ENCODE measurements at places on chromosomes 3 and 15.

DNA sequence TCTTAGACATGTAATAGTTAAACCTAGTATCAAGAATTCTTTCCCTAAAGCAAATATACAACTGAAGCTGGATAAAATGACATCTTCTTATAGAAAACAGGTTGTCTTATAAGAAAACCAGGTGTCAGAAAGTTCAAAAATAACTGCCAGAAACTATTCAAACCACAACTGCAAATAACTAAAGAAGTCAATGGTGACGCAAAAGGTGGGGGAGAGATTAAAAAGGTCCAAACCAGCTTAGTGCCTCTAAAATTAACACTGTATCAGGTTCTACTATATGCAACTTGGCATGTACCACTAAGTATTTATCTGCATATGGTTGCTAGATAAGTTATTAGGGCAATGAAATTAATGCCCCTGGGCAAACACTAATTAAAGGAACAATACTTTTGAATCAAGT, 136.8 kb downstream of the TBL1XR1 start:
- no peak for DNase-seq

GRCh38 chr3:171225708-171226107, 199.2 kb upstream of the SLC2A2 start:
- peak; percentile 83 for DNase-seq

DNA sequence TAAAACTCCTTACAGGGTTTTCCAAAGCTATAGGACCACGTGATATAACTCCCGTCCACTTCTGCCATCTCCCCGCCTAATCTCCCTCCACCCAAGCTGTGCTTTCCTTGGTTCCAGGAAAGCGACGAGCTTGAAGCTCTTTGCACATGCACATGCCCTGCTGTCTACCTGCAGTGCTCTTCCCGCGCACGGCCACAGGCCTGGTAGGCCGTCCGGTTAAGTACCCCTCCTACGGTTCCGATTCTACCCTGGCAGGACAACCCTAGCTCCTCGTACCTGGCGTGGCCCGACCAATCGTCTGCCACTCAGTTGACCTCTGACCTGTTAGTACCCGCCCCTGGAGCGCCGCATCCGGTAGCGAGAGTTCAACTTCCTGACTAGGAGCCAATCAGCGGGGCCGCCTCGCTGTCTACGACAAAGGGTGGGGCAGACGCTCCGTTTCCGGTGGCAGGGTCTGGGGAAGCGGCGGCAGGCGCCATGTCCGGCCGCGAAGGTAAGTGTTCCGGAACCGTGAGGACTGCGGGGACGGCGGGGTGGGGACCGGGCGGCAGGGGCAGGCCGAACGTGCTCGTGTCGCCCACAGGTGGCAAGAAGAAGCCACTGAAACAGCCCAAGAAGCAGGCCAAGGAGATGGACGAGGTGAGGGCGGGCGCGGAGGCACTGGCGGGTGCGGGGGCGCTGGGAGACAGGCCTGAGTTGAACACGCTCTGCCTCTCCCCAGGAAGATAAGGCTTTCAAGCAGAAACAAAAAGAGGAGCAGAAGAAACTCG, at the start of the genes CCDC51 and TMA7:
TSS of gene CCDC51 (minus strand) at position 300 of the 770 bp plus-strand sequence. CDS start 4,991 bp downstream, outside the sequence.
TSS of gene TMA7 (plus strand) at position 438 of the 770 bp plus-strand sequence. CDS start at position 478, 40 bp downstream.
- DNase-seq, result peak; percentile 97

DNA sequence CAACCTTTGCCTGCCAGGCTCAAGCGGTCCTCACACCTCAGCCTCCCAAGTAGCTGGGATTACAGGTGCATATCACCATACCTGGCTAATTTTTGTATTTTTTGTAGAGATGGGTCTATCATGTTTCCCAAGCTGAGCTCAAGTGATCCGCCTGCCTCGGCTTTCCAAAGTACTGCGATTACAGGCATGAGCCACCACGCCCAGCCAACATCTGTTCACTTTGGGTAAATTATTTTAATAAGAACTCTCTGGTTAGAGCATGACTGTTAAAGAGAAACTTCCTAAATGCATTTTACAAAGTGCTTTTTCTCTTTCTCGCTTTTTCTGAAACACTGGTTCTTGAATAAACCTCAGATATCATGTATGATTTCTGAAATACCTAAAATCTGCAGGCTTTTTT, 172.5 kb downstream of the PTPRG start:
- no peak for DNase-seq

DNA sequence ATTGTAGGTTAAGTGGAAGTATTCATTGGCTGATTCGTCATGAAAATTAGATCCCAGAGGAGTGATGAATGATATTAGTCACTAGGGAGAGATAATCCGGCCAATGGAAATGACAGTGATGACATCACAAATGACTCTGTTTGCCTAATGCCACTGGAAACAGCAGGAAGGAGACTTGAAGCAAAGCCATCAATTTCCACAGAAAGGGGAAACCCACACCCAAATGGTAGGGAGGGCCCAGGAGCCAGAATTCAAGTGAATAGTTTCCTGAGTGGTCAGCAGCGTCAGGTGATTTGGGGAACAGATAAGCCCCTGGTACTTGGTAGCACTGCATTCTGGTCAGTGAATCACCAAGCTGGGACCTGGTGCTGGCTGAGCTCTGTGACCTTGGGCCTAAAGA, 3.3 kb upstream of the ADAMTS9 start:
- DNase-seq, result no peak

GRCh38 chr3:30886888-30887287, 7.6 kb downstream of the GADL1 start:
- no peak for DNase-seq

DNA sequence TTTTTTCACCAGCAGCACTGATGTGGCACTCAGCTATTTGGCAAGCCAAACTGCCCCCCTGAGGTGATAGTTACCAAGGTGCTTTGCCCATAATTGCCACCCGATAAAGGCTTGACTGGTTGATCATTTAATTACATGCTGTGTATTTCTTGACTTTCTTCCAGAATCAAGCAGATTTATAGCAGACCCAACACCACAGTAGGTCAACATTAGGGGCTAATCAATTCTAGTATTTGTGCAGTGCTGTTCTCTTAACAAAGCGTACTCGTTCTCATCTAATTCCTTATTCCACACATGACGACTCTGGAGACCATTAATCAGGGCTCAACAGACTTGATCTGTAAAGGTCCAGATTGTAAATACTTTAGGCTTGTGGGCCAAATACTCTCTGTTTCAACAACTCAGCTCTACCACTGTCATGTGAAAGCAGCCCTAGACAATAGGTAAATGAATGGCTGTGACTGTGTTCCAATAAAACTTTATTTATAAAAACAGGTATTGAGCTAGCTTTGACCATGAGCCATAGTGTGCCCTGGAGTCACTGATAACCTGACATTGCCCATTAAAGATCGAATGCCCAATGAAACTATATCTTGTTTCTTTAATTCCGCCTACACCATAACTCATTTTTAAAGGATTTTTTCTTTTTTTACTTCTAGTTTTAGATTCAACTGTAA, 119.1 kb upstream of the TMC3 start:
- no peak for DNase-seq

GRCh38 chr3:14810801-14811661, 7.7 kb upstream of the FGD5 start:
- no peak for DNase-seq

GRCh38 chr3:43013743-43014155, 34.6 kb downstream of the GASK1A start:
- DNase-seq, result no peak

DNA sequence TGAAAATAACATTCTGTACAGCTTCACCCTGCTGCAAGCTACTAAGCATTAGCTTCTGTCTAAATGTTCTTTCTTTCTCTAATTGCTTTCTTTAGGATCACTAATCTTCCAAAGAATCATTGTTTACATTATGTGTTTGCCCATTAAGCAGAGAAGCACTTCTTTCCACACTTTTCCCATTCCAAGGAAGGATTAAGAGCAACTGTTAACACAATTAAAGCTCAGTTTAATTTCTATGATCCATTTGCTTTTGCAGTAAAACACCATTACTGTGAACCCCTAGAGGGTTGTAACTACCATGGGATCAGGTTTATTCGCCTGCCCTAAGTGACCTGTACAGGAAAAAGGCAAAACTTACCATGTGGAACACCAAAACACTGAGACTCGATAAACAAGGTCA, 125.8 kb upstream of the ZNF385D start:
- DNase-seq, result no peak

- no peak for DNase-seq
Observed at GRCh38 chr3:149871855-149872254, 58.8 kb downstream of the RNF13 start.

DNA sequence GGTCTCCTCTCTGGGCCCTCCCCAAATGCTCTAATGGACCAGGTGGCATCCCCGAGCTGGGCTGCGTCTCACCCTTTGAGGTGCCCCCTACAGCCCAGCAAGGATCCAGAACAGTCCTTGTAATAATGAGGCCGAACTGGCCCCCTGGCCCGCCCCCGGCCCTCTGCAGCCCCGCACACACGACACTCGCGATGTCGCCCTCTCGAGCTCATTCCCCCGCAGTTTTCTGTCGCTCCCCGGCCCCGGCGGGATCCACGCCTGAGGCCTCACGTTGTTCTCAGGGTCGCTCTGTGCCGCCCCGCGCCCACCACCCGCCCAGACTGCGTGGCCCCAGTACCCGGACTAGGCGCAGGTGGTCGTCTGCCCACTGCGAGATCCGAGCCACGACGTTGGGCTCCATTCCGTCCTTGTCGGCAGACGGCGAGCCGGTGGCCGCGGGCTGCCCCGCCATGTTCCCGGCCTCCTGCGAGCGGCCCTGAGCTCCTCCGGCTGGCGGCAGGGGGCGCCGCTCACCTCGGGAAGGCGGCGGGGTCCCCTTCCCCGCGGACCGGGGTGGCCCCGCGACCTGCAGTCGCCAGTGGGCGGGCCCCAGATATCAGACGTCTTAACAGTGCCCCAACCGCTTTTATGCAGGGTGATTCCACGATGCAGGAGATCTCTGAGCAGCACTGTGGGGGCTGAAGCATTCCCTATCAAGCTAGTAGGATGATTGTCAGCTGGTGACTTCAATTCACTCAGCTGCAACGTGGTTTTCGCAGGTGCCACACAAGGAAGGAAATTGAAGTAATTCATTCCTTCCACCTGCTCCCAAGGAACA, at the start of gene C3orf33:
TSS of gene C3orf33 (minus strand) at position 477 of the 817 bp plus-strand sequence. CDS start at position 451, 26 bp downstream.
- DNase-seq, result peak; percentile 61

- DNase-seq, result no peak
Observed at GRCh38 chr3:102737353-102737752, 302.5 kb downstream of the ZPLD1 start.

DNA sequence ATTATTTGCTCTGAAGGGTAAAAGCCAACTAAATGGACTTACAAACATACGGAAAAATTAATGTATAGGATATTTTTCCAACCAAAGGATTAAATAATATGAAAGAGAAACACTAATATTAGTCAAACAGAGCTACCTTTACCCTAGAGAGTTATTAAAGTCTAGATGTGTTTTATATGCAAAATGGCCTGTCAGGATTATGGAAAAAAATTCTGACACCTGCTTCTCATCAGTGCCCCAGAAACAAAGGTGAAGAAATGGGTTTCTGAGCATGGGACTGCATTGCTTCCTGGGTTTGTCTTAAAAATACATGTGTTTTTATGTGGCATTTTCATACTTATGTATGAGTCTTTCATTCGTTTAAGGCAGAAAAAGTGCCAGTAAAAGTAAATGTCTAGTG, 148.3 kb downstream of the ROBO2 start:
- DNase-seq, result no peak

DNA sequence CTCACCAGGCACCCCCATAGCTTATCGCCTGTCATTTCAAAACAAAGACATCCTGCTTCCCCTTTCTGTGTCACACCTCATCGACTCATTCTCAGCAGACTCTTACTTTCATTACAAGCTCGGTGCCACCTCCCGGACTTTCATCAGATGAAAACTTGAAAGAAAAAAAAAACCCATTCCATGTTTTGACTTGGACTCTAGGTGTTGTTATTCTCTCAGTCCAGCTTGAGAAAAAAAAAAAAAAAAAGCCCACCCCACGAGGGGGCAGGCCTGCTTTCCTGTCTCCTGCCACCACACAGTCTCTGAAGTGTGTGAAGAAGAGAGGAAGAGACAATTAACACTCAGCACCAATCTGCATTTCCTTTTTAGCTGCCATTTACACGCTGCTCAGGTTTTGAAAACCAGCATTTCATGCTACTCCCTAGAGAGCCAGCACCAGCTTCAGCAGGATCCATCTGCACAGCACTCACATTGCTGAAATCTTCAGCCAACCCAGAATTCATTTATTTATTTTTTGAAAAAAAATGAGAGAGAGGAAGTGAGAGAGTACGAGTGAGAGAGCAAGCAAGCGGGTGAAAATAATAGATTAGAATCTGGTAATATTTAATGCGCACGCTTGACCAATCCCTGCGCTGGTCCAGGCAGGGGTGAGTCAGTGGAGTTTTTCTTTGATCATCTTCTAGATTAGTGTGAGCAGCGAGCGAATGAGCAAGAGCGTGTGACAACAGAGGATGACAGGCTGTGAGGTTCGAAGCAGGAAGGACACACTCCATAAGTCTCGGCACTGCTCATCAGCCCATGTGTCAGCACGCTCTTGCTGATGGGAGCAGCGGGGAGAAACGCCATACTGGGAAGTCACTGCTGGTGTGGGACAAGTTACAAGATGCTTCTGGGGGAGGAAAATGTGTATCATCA, 23.5 kb downstream of the ZNF80 start:
- peak; percentile 94 for DNase-seq

DNA sequence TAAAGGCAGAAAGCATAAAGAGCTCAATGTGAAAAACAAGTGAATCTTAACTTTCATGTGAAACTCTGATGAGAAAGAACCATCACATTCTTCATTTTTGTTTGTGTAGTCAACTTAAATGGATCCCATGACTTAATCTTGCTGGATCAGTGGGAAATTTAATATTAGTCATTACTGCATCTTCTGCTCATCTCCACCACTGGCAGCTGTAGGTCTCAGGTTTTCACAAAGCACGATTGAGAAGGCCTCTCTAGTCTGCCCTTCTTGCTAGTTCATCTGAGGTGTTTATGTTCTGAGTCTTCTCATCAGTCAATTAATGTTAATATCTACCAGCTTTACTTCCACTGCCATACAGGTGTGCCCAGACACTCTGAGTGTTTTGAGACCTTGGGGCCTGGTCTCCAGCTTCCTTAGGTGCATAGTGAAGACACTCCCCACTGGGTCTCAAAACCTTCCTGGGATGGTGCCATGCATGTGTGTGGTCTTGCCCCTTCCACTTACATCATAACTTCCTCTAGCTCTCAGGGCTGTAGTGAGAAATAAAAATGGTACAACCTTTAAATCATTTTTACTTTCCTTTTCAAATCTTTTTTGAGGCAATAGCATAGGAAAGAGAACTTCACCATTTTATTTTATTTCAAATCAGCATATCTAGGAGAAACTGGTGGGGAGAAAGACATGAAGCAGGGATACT, 421.6 kb upstream of the CBLB start:
- no peak for DNase-seq

GRCh38 chr3:122626515-122627180, 49.2 kb downstream of the PARP15 start:
- no peak for DNase-seq

- no peak for DNase-seq
Observed at GRCh38 chr3:13112521-13113345, 39.5 kb upstream of the IQSEC1 start.

DNA sequence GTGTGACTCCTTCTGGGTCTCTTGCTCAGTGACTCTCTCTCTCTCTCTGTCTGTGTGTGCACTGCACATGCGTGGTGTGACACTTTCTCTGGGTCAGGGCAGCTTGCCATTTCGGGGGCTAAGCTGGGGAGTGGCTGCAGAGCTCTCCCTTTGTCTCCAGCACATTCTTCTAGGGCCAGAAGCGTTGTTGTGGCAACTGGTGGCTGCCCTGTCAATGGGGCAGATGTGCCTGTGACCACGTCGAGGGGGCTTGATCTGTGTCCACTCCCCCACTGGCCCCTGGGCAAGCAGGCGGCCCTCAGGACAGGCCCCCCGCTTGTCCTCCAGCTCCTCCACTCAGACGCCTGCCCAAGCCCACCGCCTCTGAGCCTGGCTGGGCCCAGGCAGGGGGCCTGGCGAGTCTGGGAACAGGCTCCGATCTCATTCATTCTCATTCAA, 67.8 kb downstream of the WNT7A start:
- no peak for DNase-seq
